ENCODE measurements at places on chromosomes 4 and X.
A peak's percentile ranks its signal among the peaks of the same experiment; 100 is the strongest.

DNA sequence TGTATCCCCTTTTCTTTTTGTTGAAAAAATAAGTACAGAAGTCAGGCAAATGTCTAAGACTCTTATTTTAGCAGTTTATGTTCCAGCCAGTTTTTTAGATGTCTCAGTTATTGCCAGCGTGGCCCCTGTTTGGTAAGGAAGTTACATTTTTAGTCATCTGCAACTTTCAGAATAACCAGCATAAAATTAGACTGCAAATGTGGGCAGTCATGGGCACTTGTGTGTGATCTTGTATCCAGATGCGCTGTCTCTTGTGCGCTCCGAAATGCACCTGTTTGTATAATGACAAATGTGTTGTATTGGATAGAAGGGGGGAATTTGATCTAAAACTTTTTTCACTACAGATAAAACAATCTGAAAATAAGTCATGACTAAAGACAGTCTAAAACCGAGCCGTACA lies 44.3 kb upstream of the CLCN4 start:
- no peak for DNase-seq

- no peak for DNase-seq
These were observed 108.4 kb upstream of the LRPAP1 start for GRCh38 chr4:3640587-3640962.

- no peak for DNase-seq
These were observed 349.3 kb upstream of the GALNT7 start for GRCh38 chr4:172819353-172819752.

GRCh38 chr4:41881981-41882624 lies 53.1 kb upstream of the TMEM33 start:
- DNase-seq: no peak

DNA sequence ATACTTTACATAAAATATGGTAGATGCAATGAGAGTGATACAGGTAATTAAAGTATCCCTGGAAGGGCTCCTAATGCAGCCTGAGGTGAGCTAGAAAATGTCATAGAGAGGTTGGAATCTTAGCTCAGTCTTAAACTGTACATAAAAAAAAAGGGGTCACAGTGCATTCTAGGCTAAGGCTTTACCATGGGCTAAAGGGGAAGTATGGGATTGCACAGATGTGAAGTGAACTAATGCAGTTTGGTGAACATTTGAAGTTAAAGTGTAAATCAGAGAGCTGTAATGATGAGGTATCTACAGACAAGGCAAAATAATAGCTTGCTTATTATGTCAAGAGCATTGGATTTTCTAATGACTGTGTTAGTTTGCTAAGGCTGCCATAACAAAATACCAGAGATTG lies 405.9 kb downstream of the ADGRL3 start:
- DNase-seq: no peak

DNA sequence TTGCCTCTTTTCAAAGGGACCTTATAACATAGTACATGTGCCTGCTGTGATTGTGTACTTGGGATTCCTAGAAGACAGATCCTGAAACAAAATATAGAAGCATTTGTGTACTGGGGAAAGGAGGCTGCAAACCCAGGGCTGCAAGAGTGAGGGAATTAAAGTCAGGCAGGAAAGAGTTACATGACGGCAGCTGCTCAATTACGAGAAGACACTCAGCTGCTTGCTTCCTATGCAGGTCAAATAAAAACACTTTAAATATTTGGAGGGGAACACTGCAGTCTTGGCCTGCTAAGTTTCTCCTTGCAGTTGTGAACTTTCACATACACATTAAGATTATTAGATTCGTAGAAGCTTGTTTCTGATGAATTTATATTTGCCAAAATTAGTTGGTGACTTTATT lies 191.9 kb upstream of the CXCL13 start:
- no peak for DNase-seq

DNA sequence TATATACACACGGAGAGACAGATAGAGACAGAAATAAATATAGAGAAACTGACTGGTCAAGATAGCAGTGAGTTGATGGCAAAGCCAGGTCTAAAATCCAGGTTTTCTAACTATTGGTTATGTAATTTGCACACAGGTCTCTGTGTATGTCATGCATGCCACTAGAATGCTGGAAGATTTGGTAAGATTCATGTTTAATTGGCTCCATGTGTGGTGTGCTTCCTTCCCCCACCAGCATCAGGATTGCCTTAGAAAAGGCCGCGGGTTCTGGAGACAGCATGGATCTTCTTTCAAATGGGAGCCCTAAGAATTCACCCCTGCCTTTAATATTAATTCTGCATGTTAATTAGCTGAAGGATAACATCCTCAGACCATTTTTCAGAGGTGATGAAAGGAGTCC lies 31.3 kb downstream of the HAND2 start:
- DNase-seq: no peak

GRCh38 chr4:3514806-3515501 lies 17.3 kb downstream of the LRPAP1 start:
- no peak for DNase-seq

GRCh38 chr4:132530861-132531260 lies 618.2 kb upstream of the PCDH10 start:
- DNase-seq: no peak

DNA sequence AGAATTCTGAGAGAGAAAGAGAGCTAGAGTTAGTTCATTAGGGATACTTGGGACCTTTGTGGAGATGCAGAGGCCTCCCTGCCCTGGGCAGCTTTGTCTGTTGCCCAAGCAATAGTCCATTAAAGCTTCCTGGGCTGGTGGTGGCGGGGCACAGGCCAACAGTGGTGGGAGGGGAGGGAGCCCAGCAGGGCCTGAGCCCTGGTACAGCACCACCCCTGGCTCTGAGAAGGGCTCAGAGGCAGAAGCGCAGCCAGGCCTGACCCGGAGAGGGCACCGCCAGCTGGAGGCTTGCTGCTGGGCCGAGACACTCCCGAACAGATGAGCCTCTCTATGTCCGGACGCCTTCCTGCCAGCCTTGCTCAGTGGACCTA lies 65.3 kb downstream of the EFNB1 start:
- DNase-seq: no peak

DNA sequence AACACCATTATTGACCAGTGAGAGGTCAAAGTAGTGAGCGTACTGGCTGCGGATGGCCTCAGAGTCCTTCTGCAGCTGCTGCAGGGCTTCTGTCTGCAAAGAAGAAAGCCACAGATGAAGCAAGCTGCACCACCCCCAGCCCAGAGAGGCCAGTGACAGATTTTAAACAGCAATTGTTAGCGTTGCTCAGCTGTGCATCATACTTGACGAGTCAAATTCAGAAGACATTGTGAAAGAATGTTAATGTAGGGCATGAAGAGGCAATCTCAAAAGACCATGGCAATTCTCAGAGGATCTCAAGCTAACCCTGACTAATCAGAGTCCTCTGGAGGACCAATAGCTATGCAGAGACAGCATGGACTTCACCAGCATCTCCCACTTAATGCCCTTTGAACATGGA lies 16.6 kb downstream of the DKC1 start:
- DNase-seq: no peak

DNA sequence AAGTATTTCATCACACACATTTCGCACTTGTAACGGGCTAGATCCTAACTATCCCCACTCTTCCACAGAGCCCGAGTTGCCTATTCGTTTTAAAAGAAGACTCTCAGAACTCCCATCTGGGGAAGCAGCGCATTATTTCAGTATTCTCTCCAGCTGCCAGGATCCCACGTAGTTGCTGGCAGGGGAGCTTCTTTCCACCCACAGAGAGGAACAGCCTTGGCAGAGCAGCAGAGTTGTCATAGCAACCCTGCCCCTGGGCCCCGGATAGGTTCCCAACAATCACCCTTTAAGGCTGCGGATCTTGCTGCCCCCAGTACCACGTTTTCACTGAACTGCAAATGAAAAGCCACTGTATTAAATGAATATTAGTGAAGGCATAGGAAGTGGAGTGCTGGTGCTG lies 106.7 kb downstream of the GPM6A start:
- DNase-seq: no peak

DNA sequence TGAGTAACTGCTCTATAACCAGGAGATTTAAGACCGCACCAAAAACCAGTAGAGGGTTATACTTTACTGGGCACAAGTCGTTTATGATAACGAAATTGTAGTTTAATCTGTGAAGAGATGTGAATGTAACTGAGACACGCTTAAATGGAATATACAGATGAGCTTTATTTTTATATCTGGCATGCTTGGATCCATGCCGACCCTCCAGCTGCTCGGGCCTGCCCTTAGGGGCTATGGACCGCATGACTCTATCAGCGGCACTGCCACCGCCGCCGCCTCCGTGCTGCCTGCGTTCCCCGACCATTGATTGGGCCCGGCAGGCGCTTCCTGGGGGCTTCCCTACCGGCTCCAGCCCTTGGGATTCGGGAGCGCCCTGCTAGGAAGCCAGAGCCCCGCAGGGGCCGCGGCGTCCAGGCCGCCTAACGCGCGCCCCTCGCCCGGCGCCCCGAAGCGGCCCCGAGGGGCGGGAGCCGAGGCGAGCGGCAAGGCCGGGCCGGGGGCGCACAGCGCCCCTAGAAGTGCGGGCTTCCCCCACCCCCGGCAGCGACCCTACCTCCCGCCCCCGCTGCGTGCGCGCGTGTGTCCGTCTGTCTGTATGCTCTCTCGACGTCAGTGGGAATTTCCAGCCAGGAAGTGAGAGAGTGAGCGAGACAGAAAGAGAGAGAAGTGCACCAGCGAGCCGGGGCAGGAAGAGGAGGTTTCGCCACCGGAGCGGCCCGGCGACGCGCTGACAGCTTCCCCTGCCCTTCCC lies at the start of gene NFKB1:
NFKB1 (plus strand) TSS at position 664 of the 751 bp plus-strand sequence. CDS start 24,160 bp downstream, outside the sequence.
- peak; percentile 69 for DNase-seq

DNA sequence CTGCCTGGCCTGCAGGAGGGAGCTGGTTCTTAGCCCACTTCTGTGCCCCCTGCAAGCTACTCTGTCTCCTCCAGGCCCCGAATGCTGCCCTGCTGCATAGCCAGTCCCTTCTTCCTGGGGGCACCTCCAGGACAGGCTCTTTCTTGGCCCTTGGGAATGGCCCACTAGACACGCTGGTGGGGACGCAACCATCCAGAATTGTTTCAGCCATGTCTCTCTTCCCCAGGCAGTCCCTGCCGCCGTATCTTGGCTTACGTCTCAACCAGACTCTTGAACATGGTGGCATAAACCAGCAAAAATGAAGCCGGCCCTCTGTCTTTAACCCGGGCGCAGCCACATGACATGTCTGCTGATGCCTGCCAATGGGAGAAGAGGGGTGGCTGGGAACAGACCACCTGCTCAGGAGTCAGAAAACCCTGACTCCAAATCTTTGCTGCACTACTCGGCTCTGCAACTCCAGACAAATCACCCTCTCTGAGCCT lies 9.0 kb downstream of the LRPAP1 start:
- DNase-seq: no peak

DNA sequence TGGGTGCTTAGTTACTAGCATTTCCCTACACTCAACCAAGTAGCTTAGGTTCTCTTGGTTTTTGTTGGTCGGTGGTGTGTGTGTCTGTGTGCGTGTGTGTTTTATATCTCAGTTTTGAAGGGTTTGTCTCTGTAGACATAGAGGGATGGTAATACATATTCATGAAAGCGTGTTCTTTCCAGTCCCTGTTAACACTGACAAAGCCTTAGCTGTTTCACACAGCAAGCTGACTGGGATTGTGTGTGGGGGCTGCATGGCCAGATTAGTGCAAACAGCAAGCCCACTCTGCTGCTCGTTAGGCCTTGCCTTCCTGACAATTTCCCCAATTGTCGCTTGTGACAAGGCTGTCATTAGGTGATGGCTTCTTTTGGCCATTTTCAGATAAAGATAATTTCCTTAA lies 43.9 kb downstream of the ALPK1 start:
- no peak for DNase-seq
